ENCODE measurements at places on chromosomes 11 and 22.

DNA sequence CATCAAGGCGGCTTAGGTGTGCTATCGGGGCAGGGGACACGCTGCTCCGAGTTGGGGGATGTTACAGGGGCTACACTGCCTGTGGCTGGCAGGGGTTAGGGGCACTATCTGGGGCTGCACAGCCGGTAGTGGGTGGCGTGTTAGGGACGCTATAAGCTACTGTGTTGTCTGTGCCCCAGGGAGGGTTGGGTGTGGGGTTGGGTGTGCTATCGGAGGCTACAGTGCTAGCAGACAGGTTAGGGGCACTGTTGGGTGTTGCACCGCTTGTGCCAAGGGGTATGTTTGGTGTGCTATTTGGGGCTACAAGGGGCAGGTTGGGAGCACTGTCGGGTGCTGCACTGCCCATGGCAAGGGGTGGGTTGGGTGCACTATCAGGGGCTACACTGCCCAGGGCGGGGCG is 120.2 kb upstream of the VPREB1 start:
- DNase-seq, result no peak

DNA sequence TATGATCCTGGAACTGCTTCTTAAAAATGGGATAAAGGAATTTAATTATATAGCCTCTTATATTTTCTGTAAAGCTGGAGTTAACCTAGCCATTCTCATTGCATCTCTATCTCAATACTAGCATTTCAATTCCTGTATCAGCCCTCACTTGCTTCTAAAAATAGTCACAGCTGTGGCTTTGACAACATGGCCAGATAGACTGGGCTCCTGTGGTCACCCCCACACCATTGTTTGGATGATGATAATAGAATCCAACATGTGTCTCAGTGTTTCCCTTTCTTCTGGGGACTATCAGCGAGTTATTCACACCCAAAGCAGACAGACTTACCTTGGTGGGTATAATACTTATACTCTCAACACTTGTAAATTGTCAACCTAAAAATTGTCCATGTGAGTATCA is 6.9 kb downstream of the VWA5A start:
- DNase-seq, result no peak

- no peak for DNase-seq
Observed at GRCh38 chr11:20088397-20089225, 71.7 kb downstream of the DBX1 start.

GRCh38 chr22:27252282-27253049 is 549.1 kb downstream of the MN1 start:
- peak; percentile 34 for DNase-seq

- DNase-seq, result no peak
Observed at GRCh38 chr11:10267821-10268220, 26.2 kb downstream of the SBF2 start.

DNA sequence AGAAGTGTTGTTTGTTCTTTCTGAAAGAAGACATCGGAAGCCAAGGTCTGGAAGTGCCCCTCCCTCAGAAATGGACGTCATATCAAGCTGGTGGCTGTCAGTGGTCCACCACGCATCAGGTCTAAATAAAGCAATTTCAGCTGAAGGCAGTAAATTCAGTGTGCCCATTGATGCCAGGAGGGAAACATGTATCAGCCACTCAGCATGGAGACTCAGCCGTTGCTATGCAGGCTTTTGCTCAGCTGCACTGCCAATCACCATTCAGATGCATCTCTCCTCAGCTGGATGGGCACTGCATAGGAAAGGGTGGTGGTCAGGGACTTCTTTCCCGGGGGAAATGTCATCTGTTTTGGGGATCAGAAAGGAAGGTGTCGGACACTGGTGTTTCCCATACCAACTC is 878.2 kb downstream of the NTM start:
- no peak for DNase-seq

DNA sequence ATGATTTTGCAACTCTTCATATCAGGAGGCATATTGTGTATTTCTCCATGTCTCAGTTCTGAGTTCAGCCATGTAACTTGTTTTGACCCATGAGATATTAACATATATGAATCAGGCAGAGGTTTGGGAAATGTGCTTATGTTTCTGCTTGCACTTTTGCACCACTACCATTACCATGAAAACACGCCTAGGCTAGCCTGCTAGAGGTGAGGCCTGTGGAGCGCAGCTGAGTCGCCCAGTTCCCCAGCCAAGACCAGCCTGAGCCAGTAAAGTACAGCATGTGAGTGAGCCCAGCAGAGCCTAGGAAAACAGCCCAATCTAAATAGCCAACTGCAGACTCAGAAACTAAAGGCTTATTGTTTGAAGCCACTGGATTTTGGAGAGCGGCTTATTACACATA is 18.4 kb upstream of the MYOD1 start:
- DNase-seq, result no peak

GRCh38 chr11:71456831-71457230 is 3.8 kb downstream of the NADSYN1 start:
- no peak for DNase-seq

DNA sequence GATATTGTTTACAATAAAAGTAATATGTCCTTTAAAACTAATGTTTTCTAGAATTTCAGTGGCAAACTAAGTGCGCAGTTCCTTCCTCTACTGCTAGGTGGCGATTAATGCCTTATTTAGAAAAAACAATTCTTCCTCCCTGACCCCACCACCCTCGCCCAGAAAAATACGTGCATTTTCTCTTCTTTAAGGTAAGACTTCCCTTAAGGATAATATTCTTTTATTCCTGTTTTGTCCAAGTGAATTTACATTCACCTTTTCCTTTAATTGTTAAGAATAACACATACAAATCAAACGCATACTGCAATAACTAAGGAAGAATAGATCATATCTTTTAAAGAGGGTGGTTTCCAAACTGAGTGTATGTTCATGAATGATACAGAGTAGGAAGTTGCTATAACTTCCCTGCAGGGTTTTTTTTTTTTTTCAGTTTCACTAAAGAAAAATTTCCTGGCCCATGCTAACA is 17.0 kb upstream of the PSMA1 start:
- DNase-seq, result no peak

DNA sequence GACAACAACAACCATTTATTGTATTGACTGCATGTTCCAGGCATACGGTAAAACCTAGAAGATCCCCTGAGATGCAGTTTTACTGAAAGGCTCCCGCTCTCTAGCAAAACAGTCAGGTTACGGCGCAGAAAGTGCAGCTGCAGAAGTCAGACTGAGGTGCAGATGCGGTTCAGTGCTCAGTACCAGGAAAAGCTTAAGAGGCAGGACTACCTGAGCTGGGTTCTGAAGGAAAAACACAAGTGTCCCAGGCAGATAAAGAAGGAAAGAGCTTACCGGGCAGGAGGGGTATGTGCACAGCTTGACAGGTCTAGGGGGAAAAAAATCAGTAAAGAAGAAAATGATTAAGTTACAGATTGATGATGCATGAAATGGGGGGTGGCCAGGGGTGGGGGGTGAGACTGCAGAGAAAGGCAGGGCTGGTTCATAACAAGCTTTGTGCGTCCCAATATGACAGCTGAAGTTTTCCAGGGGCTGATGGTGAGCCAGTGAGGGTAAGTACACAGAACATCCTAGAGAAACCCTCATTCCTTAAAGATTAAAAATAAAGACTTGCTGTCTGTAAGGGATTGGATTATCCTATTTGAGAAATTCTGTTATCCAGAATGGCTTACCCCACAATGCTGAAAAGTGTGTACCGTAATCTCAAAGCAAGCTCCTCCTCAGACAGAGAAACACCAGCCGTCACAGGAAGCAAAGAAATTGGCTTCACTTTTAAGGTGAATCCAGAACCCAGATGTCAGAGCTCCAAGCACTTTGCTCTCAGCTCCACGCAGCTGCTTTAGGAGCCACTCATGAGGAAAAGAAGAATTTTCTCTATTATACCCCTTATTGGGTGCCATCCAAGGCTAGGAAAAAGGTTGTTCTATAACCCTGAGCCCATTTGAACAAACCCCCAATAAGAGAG is 11.9 kb downstream of the LARGE1 start:
- DNase-seq, result no peak

DNA sequence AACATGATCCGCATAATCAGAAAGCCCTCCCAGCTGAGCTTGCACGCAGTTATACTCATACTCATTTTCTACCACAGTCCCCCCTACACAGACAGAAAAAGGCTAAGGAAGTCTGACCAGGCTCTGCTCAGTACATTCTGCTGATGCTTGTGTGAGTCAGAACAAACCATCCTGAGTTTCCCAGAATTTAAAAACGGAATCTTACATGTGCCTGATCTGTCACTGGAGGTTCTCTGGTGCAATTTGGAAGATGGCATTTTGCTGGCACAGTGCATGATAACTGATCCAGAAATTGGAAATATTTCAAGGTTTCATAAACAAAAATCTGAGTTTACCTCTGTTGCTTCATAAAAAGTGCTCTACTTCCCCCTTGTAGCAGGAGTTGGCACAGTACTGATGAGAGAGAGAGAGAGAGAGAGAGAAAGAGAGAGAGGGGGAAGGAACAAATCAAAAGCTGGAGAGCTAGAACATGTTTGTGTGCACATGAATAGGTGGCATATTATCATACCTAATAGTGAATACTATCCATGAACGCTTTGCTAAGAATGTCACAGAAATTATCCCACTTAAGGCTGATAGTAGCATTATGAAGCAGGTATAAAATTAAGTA is 1085.3 kb downstream of the DLG2 start:
- no peak for DNase-seq

GRCh38 chr11:64264371-64264852 is 13.1 kb downstream of the PLCB3 start:
- no peak for DNase-seq

DNA sequence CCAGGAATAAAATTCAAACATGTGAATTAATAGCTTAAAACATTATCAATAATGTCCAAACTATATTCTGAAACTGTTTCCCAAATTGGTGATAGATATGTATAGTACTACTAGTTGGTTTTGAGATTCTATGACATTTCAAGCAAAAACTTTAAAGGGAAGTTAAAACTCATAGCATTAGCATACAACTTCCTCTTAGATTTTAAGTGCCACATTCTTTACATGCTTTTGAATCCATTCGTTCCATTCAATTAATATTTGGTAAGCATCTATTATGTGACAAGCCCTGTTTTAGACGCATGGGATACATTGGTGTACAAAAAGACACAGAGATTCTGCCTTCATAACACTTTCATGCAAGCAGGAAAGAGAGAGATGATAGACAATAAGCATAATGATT is 8.9 kb downstream of the PATL1 start:
- DNase-seq, result no peak

GRCh38 chr22:41925783-41926460 is 684 bp downstream of the TNFRSF13C start:
- DNase-seq, result no peak

GRCh38 chr22:29716814-29717545 is 2.8 kb upstream of the CABP7 start:
- DNase-seq, result peak; percentile 58

GRCh38 chr22:27134315-27134701 is 476.9 kb downstream of the MIAT start:
- peak; percentile 72 for DNase-seq

DNA sequence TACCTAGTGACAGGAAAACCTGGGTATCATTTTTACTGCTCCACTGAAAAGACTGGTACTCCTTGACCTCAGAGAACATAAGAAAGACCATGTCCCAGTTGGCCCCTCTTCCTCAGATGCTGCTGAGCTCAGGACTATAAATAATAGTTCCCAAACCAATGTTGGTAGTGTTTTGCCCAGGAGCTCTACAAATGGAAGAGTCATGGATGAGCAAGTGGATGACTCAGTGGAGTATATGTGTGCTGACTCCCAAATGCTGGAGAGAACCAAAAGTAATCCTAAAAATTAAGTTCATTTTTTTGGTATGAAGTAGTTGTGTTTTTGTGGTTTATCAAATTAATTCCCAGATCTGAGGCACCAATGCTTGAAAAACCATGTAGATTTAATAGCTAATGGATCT is 482.0 kb downstream of the KCNA4 start:
- no peak for DNase-seq

DNA sequence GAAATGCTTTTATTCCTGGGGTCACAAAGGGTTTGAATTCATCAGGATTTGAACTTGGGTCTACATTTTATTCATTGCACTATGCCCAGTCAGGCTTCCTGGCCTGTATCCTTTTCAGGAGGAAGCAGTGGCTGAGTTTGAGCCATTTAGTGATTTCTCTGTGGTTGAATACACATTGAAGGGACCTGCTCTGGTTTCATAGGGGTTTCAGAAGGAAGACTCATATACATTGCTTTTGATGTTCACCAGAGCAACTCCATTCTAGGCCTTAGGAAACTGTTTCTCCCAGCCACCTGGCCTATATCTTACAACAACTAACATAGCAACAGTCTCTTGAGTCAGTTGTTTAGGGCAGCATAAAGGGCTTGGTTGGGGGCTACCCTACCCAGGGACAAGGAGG is 165.7 kb downstream of the INSC start:
- no peak for DNase-seq
